CD8-positive, alpha-beta memory T cell (primary cell): ENCODE measurements at places on chromosomes 3 and 15.

DNA sequence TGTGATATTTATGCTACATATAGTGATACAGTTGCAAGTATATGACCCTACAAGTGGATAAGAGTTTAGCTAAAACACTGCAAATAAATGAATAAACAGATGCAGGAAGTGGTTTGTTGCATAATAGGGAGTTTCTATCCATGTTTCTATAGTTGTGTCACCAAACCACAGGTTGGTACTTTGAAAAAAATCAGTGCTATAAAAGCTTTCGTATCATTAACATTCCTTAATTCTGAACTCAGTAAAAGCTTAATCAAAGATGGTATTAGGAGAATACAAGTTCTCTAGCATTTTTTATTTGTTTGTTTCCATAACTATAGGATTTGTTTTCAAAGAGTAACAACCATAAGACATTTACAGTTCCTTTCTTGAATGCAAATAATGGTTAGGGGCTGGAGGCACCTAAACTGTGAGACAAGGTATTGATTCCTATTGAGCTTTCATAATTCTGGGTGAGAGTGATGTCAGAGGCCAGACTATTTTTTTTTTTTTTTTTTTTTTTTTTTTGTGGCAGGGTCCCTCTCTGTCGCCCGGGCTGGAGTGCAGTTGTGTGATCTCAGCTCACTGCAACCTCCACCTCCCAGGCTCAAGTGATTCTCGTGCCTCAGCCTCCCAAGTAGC is 29.6 kb downstream of the CPOX start:
- no peak for DNase-seq

GRCh38 chr15:101803676-101804075 is 367 bp downstream of the OR4F6 start:
- DNase-seq, result no peak

- no peak for DNase-seq
Observed at GRCh38 chr15:42319206-42319605, 40.1 kb upstream of the CAPN3 start.

- DNase-seq, result no peak
Observed at GRCh38 chr3:147431751-147432150, 22.6 kb downstream of the ZIC1 start.

DNA sequence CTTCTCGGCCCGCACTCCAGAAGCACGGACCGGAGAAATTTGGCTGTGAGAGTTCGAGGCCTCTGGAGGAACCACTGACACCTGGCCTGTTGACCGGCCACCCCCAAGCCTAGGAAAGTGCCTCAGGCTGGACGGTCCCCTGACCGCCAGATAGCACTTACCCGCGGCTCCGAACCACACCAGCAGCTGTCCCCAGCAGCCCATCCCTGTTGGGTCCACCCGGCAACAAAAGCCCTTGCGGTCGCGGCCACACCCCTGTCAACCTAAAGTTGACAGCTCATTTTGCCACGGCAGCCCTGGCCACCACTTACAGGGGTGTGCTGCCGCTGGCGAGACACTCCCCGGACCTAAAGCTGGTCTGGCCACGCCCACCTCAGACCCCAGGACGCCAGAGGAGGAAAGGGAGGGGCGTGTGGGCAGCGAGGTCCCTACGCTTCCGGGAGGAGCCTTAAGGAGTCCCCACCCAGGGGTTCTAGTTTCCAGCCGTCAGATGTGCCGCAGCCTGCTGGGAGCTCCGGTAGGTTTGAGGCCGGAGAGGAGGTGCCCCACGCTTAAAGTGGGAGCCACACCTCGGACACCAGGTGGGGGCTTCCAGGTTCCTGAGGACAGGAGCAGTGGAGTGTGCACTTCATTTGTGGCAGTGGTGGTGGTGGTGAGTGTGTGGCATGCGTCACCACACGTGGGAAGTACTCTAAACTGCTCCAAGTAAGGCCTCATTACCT is at the start of gene LTK:
LTK (minus strand) TSS at position 322 of the 722 bp plus-strand sequence; CDS start at position 204, 118 bp downstream.
- peak; percentile 24 for DNase-seq

GRCh38 chr3:104909198-104909597 is 457.5 kb upstream of the ALCAM start:
- DNase-seq, result no peak

DNA sequence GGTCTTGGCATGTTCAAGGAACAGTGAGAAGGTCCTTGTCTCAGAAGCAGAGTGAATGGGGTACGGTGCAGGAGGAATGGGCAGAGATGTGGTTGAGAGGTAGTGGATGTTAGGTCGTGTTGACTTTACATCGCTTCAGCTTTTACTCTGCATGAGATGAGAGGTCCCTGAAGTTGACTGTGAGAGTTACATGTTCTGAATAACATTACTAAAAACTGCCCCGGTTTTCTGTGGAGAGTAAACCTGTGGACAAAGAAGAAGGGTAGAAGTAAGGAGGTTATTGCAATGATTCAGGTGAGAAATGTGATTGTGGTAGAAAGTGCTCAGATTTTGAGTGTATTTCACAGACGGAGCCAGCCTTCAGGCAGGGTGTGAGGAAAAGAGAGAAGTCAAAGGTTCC is 105.6 kb downstream of the ARNT2 start:
- no peak for DNase-seq

GRCh38 chr3:4753073-4753691 is 226.1 kb upstream of the BHLHE40 start:
- DNase-seq, result no peak

GRCh38 chr3:45666757-45667431 is 22.3 kb upstream of the SACM1L start:
- DNase-seq, result no peak

DNA sequence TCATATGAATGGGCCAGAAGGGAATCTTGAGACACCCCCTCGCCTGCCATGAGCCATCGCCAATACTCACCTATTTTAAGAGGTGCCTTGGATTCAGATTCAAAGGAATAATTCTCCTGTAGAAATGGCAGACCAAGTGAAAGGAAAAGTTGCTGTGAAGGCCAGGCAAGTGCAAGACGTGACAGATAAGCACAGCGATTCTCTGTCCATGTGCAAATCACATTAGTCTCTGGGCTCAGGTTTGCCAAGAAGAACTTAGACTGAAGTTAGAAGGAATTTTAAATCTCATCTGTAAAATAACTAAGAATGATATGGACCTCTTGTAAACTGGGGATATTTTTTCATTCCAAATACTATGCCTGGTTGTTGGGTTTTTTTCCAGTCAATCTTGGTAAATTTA is 173.6 kb downstream of the UACA start:
- DNase-seq, result no peak

GRCh38 chr3:135500034-135500433 is 465.5 kb upstream of the PPP2R3A start:
- DNase-seq, result no peak

DNA sequence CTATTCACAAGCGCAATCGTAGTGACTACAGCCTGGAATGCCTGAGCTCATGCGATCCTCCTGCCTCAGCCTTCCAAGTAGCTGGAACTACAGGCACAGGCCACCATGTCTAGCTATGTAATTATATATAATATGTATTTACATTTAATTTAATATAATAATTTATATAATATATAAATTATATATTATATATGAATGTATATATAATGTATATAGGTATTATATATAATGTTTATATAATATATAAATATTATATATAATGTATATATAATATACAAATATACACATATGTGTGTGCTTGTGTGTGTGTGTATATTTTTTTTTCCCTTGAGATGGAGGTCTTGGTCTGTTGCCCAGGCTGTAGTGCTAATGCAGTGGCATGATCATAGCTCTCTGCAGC is 27.6 kb upstream of the ULK4 start:
- no peak for DNase-seq

- no peak for DNase-seq
Observed at GRCh38 chr3:136783708-136784191, 31.6 kb upstream of the STAG1 start.
